Right renal cortex interstitium (tissue), 3 donors: ENCODE measurements at places on chromosomes 4 and X. TPM values are rescaled to one million over a fixed set of nuclear protein-coding genes. Genes with fewer than 3 reads are reported as not detected.

- DNase-seq, result no peak
Measured at GRCh38 chr4:147326591-147326990, 154.3 kb upstream of the EDNRA start.

- no peak for DNase-seq
Measured at GRCh38 chr4:141121101-141121500, 12.2 kb downstream of the RNF150 start.

DNA sequence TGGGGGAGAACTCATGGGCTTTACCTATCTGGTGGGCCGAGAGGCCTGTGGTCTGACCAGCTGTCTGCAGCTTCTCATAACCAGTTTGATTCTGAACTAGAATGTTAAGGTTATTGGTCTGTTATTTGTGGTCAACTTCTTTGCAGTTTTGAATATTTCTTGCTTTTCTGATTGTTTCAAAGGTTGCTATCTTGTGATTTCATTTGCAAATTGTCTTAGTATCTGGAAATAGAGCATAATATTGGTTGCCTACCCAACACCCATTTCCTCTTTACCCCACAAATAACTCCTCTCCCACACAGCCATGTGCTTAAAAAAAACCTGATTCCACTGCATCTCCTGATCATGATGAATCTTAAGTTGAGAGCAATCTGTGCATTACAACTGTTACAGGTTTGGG is 39.1 kb upstream of the BMP2K start:
- DNase-seq, result no peak

- DNase-seq, result no peak
Measured at GRCh38 chr4:11079171-11079570, 349.5 kb downstream of the HS3ST1 start.

DNA sequence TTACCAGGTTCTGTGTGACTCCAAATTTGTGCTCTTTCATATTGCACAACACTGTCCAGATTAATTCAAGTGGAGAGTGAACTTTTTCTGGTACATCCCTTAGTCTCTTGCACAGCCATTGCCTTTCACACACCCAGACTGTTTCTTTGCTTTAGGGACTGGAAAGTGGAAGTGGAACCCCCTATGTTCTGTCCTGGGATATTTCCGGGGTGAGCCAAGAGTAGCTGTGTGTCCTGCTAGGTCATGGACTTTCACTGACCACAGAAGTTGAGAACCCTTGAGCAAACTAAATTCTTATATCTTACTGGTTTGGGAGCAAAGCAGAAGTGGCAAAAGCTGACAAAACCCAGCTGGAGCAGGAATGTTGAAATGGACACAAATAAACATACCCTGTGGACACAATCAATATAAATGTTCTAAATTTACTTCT is 10.3 kb upstream of the VSIG4 start:
- no peak for DNase-seq

DNA sequence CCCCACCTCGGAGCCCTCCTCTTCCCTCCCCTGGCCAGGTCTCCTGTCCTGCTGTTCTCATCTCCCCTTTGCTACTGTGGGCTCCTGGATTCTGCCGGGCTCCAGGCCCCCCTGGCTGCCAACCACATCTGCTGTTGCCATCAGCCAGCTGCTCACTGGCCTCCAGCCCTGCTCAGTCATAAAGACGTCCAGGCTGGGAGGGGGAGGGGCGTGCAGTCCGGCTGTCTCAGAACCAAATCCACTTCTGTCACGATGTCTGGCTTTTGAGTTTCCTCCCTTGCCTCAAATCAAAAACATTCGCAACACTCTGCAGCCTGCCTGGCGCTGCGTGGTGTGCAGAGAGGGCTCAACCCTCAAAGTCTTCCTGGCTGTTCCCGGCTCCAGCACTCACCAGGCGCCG is 7.1 kb downstream of the RASL11B start:
- DNase-seq, result no peak

Gene CCDC149
- polyA plus RNA-seq, result 19.4 TPM

DNA sequence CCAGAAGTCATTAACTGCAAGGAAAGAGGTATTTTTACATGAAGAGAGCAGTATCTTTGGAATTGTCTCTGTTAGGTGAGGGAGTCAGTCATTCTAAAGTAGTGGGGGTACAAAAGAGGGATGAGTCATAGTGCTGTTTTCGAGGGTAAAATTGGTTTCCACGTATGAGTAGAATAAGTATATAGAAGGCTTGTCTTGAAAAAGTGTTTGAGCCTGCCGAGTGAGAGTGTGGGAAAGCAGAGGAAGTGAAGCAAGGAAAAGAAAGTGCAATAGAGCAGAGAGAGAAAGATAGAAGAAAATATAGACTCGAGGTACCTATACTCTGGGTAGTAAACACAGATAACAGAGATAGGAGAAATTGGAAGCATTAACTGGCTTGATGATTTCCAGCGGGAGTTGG is 696.4 kb downstream of the DMD start:
- DNase-seq, result no peak

Gene P2RY10
- 0.15 TPM for polyA plus RNA-seq
